ENCODE measurements at places on chromosomes 1 and 21. TPM values are rescaled to one million over a fixed set of nuclear protein-coding genes. Genes with fewer than 3 reads are reported as not detected.

The COL9A2 gene
- total RNA-seq: 2.0 TPM

The MRPS21 gene
- total RNA-seq: 80.7 TPM

The WNT3A gene
- total RNA-seq: not detected

The TP73 gene
- 8.3 TPM for total RNA-seq

The KLHL21 gene
- 32.0 TPM for total RNA-seq

The GBP1 gene
- total RNA-seq: 15.1 TPM

The NKAIN1 gene
- total RNA-seq: 0.43 TPM

The TCHHL1 gene
- not detected for total RNA-seq

The CTSK gene
- 0.92 TPM for total RNA-seq

The HTR6 gene
- not detected for total RNA-seq

Data from MG63 (cell line).